ENCODE measurements at places on chromosomes 6 and 20.
A peak's percentile ranks its signal among the peaks of the same experiment; 100 is the strongest.

- no peak for DNase-seq
These were observed at the start of gene EEF1A2 for GRCh38 chr20:63498960-63499337. Gene EEF1A2, minus strand, starts transcription at chr20:63499083. Its CDS starts 1,320 bp downstream, at chr20:63497763.

GRCh38 chr6:135522965-135523692 is 25.6 kb upstream of the AHI1 start:
- DNase-seq: no peak

DNA sequence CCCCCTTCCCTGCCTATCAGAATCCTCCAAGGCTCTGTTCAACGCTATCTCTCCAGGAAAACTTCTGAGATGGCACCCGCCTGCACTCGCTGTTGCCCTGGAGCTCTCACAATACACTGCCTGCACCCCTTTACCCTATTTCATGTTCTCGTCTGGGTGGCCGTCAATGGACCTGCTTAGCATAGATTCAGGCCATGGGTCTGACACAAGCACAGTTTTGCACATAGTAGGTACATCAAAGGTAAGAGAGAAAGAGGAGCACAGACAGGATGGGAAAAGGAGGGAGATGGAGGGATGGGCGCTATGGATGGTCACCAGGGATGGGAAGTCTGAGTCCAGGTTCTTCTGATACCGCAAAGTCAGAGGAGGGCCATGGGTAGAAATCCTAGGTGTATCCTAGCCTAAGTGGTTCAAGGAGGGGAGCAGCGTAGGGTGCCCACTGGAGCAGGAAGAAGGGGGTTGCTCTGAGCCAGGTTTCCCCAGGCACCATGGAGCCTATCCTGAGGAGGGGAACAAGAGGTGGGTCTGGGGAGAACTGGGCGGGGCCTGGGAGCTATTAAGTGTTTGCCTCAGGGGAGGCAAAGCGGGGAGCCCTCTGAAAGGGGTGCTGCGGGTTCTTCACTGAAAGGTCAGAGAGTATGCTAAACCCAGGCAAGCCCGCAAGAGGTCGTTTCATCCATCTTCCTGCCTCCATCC is 89.3 kb downstream of the MRPL14 start:
- no peak for DNase-seq

DNA sequence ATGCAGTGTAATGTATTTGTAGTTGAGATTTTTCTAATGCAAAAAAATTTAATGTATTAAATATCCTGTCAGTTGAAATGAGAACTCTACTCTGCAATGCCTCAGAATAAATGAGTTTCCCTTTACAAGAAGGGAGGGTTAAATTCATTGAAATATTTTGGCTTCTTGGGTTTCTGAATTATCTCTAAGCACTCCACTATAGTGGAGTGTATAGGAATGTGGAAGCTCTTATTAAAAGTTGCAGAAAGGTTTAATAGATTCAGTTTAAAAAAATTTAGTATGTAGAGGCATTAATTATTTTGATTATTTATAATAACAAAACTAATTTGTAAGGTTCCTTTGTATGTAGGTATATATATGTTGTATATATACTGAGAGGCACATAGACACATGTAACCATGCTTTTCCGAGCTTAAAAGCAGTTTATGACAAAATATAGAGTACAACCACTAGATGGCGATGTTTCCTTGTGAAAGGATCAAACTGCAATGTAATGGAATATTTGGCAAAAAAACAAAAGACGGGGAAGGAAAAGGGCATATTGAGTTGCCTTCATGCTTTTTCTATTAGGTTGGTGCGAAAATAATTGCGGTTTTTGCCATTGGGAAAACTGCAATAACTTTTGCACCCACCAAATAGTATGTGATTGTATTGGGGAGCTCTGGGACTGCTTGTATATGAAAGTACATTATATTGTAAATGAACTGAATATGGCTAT is 144.2 kb downstream of the MYO6 start:
- DNase-seq: peak; percentile 87

GRCh38 chr6:17233531-17233930 is 47.6 kb upstream of the RBM24 start:
- no peak for DNase-seq

DNA sequence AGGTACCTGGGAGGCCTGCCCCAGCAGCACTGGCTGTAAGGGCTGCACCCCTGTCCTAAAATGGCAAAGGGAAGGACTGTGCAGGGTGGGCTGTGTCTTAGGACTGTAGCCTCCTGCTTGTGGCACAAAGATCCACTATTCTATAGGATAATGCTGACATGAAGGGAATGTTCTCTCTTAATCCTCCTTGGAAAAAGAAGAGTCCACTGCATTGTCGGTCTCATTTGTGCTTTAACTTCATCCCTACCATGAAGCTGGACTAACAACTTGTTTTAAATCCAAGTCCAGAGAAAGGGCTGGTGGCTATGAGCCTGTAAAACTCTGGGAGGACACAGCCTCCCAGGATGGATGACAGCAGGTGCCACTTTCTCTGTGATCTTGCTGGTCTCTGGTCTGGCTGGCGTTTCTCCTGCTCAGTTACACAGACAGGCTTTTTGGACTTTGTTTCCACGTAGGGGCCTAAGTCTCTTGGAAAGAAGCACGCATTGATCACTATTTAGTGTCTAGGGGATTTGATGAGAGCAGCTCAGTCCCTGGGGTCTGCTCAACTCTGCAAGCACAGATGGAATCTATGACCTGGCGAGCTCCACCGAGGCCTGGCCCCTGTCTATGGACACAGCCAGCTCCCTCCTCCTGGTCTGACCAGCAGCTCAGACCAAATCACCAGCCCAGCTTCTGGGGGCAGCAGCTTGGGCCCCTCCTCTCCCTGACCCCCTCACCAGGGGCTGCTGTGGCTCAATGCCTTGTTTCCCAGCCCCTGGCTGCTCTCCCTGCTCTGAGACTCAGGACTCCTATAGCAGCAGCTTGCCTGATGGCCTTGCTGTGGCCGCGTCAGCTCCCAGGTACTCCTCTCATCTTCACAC is 4.8 kb downstream of the CST3 start:
- DNase-seq: no peak

DNA sequence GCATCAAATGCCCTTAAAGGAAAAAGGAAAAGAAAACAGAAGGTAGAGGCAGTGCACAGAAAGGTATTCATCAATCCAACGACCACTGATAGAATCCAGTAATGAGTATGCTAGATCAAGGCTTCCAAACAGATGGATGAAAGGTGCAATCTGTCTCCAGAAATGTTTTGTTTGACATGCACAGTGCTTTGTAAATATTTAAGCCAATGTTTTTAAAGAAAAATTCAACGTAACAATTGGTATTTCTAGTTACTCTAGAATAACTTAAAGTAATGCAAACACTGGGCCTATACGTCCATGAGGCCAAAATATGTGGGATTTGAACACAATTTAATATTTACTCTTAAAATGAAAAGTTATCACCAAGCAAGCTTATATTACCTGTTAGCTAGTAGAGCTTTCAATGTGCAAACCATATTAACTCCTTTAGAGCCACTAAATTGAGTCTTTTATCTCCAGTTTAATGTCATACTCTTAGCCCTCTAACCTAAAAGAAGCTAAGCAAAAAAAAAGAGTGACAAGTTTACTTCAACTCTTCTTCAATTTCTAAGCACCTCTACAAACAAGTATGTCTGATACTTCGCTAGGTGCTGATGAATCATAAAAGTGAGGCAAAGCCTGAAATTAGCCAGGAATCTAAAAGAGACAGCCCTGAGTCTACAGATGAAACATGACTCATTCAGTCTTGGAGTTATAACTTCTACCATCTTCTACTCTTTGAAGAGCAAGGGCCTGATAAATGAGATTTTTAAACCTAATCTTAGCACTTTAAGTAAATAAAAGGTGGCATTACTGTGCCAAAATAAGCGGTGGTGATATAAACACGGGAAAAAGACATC is 169.8 kb downstream of the PTPRK start:
- DNase-seq: no peak
